ENCODE measurements at places on chromosomes 3 and 15.

- DNase-seq = no peak
These were observed 10.2 kb downstream of the RFTN1 start for GRCh38 chr3:16503191-16503776.

DNA sequence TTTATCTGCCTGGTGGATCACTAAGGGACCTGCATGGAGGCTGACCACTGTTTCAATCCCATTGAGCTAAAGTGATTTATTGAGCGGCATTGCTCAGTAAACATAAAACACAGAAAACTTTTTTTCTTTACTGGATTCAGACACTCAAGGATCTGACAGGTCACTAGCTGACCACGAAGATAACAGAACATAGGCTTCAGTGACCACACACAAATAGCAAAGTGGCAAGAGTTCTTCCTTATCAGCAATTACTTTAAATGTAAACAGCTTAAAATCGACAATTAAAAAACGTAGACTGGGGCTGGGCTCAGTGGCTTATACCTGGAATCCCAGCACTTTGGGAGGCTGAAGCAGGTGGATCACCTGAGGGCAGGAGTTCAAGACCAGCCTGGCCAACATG is 48.7 kb downstream of the STAG1 start:
- DNase-seq = no peak

DNA sequence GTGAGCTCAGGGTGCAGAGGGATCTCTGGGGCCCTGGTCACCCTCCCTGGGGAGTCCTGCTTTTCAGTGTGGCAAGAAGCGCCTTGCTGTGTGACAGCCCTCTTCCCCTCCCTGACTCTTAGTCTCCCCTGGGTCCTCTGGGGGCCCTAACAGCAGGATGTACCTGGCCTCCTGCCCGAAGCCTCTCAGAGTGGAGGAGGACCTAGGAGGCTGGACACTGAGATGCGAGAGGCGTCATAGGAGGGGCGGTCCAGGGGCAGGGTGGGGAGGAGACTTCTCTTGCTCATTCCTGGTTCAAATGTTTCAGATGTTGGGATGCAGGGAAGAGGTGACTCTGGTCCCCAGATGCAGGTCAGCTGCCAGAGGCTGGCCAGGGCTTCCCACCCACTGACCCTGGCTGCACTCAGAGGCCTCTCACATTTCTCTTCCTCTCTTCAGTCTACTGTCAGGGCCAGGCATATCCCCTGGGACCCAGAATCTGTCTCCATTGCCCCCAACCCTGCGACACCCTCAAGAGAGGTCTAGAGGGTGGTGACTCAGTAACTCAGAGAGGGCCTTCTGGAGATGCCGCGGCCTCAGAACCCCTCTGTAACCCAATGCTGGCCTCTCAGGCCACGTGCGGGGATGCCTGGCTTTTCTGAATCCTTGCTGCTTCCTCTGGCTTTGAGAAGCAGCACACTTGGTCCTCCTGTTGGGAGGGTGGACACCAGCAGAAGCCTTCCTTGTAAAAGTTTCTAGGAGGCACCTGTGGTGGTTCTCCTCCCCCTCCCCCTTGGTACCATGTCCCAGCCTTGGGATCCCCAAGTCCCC is 25.9 kb downstream of the SNX33 start:
- no peak for DNase-seq

- DNase-seq = no peak
These were observed 85.7 kb upstream of the TGFBR2 start for GRCh38 chr3:30520699-30521098.

GRCh38 chr15:69377216-69377970 is 36.8 kb upstream of the KIF23 start:
- DNase-seq = no peak

GRCh38 chr3:124800076-124800475 is 69.8 kb downstream of the UMPS start:
- no peak for DNase-seq

- DNase-seq = no peak
These were observed 219.3 kb upstream of the PRICKLE2 start for GRCh38 chr3:64444490-64445108.

DNA sequence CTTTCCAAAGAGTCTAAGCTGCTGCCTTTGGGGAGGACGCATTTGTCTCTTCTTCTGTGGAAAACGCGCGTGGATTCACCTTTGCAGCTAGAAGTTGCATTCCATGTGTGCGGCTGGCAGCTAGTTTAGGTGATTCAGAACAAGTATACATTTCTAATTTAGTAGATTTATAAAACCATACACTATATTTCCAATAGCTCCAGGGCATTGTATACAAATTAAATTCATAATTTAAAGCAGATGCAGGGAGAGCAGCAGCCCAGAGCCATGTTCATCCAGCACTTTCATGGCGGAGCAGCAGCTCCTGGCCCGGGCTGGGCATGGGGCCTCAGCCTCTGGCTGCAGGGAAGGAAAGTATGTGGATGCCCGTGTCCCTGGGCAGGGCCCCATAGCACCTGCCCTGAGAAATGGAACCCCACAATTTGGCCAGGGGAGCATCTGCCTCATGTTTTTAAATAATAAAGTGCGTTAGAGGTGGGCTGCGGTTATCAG is 42.8 kb upstream of the SEC22A start:
- no peak for DNase-seq

DNA sequence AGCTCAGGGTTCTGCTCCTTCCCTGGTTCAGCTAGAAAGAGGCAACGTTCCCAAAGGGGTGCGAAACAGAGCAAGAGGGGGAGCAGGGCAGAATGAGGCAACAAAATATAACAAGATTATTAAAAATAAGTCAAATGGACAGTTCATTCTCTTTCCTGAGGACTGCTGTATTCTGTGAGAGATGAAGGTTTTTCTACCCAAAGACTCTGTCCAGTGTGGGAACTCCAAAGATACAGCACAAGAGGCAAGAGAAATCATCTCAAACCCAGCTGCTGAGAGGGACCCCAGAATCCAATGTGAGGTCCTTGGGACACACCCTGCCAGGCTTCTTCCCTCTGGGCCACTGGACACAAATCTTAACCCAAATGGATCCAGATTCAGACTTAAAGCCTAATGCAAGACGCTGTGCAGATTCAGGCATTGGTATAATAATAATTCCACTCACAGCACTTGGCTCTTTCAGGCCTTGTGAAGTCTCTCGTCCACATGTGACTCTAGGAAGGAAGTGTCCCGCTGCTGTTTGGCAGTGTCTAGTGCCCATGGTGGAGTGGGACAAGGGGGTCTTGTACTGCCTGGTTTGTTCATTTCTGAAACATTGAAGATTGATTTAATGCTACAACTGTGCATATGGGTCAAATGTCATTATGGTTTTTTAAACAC is 14.5 kb upstream of the ARHGAP31 start:
- DNase-seq = no peak

DNA sequence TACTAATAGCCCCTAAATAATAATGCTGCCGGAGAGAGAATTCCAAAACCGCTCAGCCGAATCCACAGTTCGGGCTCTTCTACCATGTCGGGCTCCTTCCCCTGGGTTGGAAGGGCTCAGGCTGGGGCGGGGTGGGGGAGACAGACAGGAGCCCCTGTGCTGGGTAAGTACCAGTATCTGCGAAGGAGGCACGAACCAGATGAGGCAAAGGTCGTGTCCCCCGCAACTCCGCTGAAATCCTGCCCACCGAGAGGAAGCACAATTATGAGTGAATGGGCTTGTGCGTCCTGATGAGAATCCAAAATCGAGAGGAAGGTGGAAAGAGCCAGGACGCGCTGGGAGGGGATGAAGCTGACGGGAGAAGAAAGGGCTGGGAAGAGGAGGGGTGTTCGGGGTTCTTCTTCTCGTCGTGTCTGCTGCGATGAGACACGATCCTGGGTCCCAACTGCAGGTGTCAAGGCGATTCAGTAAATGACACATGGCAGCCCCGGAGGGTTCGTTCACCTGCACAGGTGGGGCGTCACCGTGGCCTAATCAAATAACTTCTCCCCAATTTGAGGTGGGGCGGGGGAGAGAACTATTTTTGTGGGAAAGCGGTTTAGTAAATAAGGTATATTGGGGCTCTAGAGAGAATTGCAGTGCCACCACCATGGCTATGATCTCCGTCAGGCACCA is 707 bp upstream of the FAM81A start:
- DNase-seq = no peak

DNA sequence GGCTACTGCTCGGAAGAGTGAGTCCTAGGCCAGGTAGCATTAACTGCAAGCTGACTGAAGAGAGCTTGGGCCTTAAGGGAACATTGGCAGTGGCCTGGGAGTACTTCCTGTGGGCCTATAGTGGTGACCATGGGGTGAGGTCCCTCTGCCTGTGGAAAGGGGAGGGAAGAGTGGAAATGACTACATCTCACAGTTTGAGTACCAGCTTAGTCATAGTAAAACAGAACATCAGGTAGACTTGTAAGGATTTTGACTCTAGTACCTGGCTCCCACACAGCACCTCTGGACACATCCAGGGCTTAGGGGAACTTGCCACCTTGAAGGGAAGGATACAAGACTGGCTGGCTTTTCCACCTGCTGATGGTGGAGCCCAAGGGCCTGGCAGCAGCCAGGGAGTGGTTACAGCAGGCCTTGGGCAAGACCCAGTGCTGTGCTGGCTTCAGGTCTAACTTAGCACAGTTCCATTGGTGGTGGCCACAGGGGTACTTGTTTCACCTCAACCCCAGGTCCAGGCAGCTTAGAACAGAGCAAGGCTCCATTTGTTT is 147.8 kb downstream of the SLC9A9 start:
- no peak for DNase-seq

DNA sequence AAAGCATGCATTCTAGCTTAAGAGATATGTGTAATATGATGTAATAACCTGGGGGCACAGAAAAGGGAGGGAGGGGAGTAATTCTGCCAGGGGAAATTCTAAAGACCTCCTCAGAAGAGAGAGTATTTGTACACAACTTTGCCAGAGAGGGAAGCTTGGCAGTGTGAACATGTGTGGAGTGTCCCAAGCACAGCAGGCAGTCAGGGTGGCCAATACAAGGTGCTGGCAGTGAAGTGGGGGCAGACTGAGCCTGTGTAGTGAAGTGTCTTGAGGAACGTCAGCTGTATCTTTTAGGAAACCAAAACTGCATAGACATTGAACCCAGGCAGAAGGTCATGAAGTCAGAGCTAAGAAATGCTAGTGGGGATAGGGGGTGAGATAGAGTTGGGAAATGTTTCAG is 29.7 kb upstream of the TMEM42 start:
- no peak for DNase-seq

DNA sequence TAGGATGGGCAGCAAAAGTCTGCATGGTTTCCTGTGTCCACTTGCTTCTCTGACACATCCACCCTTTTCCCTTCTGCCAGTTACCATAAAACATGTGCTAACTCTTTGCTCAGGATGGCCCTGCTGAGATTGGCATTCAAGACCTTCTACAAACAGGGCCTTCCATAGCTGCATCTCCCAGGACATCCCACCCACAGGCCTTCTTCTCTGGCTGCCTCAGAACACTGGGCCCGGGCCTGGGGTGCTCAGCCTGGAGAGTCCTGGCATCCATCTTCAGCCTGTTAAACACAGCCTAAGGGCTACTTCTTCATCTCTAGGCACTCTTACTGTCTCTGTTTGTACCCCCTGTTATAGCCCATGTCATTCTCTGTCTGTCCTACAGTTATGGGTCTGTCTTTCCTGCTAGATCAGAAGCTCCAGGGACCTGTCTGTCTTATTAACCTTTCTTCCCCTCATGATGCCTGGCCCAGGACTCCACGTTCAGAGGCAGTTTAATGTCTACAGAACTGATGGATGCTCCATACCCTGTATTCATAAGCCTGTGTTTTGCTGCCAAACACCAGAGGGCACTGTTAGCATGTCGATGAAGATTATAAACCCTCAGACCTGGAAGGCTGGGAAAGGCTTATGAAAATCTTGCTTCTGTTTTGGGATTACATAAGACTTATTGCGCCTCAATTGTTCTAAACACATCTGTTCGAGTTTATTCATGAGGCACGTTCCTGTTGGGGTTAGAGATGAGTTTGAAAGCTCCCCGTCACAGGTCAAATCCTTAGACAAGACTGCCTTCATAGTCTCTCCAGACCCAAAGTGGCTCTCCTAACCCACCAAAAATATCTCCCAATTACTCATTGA is 16.5 kb downstream of the SEMA3G start:
- DNase-seq = peak; percentile 43

DNA sequence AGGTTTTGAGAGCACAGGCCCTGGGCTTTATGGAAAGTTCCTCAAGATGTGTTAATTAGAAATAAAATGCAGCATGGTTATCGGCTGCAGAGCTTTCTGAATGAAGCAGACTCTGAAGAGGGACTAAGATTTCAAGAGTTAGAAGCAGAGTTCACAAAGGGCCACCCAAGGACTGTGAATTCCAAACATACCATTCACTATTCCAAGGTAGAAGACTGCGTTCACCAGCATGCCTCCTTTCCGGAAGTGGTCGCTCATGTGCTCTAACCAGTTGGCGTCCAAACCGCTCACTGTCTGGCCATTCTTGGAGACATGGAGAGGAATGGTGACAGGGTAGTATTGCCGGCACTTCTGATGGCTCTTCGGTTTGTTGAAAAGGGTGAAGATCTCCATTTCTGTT is 104.9 kb downstream of the OXNAD1 start:
- no peak for DNase-seq

- DNase-seq = no peak
These were observed 40.8 kb downstream of the LRRC49 start for GRCh38 chr15:70933411-70933810.

DNA sequence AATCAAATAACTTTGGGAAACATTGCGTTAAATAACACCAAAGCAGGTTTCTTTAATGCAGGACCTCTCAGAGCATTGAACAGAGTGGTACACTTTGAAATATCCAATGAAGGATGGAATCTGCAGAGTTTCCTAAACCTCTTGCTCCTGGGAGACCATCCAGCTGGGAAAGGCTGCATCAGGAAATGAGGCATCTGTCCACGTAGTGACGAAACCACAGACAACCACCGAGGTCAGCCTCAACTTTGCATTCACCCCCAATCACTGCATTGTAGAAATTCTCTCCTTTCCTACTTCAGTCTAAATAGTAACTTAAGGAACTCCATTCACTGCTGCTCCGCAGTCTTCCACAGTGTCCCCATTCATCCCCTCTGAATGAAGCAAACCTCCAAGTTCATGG is 41.5 kb upstream of the CDV3 start:
- DNase-seq = no peak

DNA sequence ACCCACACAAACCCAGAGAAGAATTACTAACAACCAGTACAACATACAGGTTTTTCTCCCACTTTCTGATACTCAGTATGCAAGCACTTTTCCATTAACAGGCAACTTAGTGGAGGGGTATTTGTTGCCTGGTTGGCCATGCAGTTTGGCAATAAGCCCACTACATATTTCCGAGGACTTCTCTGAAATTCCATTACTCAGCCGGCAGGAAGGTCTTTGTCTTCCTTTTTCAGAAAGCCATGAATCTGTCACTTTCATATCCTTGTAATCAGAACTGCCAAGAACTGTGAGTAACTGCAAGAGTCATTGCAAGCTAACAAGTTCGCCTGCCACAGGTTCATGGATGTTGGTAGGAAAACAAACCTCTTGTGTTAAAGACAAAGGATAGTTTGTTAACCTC is 422.3 kb upstream of the ROBO1 start:
- DNase-seq = no peak

DNA sequence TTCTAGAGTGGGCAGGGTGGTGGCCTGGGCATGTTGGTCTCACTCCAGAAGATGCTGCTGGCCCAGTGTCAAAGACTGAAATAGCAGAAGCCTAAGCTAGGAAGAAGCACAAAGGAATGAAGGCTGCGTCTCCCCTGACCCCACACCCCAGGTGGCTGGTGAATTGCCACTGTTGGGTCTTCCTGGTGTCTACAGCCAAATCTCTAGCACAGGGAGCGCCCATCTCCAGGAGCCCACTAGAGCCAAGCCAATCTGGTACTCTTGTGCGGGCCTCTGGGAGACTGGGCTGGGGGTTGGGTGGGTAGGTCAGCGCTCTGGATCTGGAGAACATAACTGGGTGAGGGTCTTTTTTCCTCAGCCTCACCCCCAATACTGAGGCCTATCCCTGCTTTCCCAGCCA is 894 bp downstream of the TUSC2 start:
- no peak for DNase-seq

All from CD4-positive, alpha-beta T cell treated with Interleukin-15 for 4 hours (primary cell).